CD8-positive, alpha-beta T cell (primary cell): ENCODE measurements at places on chromosomes 3 and 15.

GRCh38 chr3:19652336-19652735, 281.7 kb downstream of the EFHB start:
- DNase-seq = no peak

- no peak for DNase-seq
Observed at GRCh38 chr15:40059821-40060220, 20.8 kb upstream of the SRP14 start.

DNA sequence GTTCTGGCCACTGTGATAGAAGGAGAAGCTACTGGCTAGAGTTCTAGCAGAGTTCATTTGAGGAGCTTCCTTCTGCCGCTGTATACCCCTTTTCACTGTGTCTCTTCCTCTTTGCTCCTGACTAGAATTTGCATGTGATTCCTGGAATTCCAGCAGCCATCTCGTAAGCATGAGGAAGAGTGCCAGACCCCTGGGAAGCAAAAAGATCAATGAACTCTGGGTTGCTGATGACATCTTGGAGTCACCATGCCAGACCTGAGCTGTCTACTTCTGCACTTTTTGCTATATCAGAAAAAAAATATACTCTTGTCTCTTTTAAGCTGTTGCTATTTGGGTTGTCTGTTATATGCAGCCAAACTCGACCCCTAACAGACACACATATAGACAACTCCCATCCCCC, 3.7 kb upstream of the ADAMTS17 start:
- DNase-seq = no peak

DNA sequence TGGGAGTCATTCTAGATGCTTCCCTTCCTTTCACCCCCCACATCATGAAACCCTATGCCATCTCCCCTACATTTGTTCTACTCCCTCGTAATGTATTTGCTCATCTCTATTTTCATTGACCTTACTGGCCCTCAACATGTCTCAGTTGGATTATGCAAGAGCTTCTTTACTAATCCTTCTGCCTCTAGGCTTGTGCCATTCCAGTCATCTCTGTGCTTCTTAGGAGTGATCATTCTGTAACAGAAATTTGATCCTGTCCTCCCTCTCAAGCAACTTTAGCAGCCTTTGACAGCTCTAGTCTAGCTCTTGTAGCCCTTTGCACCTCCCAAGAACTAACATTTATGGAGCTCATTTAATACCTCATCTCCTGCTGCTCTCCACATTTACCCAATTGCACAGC, 64.7 kb downstream of the ISL2 start:
- DNase-seq = no peak

GRCh38 chr3:123081718-123082369, 15.0 kb downstream of the PDIA5 start:
- no peak for DNase-seq

GRCh38 chr3:69738315-69738714, 949 bp upstream of the MITF start:
- no peak for DNase-seq

- DNase-seq = no peak
Observed at GRCh38 chr3:60453326-60453725, 797.9 kb downstream of the FHIT start.

DNA sequence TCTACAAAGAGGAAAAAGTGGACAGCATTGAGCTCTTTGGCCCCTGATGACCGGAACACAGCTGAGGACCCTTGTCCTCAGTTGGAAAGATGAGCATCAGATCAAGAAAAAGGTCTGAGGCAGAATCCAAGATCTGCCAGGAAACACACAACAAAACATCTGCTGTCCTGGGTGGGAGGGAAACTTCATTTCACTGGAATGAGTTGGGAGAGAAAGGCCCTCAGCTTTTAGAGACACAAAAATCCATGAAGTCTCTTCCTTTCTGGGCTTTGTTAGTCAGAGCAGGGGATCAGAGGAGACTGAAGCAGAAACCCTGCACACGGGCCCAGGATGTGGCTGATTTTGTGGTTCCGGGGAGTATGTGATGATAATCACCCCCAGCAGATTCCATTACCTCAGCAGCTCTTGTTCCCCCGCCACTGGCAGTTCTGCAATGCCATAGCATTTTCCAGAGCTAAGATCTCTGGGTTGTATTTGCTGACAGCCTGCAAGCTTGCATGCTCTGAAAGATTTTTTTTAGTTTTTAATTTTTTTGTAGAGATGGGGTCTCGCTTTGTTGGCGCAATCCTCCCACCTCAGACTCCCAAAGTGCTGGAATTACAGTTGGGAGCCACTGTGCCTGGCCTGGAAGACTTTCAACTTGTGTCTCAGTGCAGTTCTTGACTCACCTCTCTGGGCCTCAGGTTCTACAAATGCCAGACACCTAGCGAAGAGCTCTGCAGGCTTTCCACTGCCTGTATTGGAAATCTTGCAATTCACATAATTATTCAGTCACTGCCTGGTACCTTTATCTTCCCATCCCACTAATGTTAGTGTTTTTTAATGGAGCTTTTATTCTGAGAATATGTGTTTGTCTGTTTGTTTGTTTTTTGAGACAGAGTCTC, 5.8 kb upstream of the TATDN2 start:
- peak; percentile 70 for DNase-seq

DNA sequence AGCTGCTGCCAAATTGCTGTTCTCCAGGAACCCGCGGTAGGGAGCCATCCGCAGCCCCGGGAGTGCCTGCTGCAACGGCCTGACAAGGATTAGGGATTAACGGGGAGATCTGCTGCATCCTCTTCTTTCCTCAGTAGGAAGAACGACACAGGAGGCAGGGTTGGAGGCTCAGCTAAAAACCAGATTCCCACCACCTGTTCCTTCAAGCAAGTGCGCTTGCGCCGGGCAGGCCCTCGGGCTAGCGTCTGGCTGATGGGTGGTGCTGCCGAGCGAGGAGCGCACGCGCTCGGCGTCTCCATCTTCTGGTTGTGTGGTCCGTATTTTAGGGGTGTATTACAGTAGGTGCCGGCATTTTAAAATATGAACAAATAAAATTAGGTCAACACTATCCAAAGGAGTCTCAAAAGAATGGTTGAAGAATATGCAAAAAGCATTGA, 25.4 kb upstream of the SLC25A26 start:
- no peak for DNase-seq

DNA sequence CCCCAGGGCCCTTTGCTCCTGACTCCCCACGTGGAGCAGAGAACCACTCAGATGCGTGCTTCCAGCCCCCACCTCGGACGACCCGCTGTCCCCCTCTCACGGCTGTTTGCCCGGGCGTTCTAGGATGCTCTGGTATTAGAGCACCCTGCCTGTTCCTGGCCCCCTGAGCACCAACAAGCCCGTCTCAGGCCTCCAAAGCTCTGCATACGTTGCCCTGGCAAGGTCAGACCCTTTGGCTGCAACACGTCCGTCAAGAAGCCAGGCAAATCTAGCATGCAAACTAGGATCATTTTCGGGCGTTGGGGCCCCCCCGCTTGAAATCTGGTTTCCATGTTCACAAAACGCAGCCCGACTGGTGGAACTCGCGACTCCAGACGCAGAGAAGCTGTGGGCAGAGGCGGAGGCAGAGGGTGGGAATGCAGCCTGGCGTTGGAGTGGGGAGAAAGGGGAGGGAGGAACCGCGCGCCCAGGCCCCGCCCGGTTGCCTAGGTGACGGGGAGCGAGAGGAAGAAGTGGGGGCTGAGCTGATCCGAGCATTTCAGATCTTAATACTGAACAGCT, 86.2 kb upstream of the PIAS1 start:
- no peak for DNase-seq

GRCh38 chr15:99592145-99592791, 26.5 kb downstream of the MEF2A start:
- DNase-seq = no peak

DNA sequence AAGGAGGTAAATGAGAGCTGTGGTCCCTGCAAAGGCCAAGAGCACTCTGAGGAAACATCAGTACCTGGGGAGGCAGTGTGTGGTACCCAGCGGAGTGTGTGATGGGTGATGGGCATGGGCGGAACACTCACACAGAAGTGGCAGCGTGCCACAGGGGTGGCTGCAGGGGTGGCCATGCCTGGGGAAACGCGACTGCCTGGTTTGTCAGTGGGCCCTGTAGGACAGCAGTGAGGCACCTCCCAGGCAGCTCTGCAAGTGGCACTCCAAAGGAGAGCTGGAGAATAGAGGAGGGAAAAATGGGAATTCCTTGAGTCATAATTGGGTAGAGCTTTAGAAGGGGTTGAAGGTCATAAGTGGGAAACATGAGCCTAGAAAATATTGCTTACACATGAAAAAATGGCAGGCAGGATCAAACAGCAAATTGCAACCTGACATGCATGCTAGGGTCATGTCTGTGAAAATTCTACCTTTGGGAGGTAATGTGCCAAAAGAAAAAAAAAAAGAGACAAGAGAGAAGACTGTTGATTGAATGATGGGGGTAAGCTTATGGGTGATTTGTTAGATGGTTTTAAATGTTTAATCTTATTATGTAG, 138.4 kb downstream of the RPLP1 start:
- DNase-seq = no peak

- DNase-seq = no peak
Observed at GRCh38 chr3:30696403-30696819, 90.0 kb downstream of the TGFBR2 start.

- no peak for DNase-seq
Observed at GRCh38 chr15:90221246-90221900, 12.4 kb downstream of the CIB1 start.

DNA sequence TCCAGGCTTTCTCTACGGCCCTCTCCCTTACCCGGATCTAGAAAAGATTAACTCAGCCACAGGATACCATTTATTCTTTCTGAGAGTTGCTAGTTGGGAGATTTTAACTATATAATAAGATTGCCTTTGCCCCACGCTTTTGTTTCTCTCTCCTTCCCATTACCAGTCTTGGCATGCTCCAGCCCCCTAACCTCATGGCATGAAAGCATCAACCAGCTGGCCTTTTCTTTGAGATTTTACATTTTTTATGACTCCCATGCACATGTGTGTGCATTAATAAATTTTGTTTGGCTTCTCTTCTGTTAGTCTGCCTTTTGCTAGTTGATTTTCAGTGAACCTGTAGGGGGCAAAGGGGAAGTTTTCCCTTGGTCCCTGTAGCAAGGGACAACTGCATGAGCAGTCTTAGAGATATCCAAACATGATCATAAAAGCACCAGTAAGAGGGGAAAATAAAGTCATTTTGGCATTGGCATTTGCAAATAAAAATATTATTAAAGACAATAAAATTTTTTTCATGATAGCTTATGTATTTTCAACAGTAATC, 73.6 kb downstream of the OXSM start:
- DNase-seq = no peak

DNA sequence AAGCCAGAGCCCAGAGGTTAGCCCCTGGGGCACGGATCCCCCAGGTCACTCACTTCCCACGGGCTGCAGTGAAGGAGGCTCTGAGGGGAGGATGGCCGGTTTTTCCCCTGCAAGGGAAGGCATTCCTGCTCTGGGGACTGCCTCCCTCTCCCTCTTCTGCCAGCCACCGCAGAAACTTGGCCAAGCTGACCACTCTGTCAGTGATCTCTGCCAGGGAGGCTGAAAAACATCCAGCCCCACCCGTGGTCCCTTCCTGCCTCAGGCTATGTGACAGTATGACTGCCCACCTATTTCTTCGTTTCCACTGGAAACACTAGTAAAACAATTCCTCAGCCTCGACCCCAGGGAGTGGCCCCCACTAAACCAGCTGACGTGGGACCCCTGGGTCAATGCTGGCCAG, 14.6 kb upstream of the FANCD2 start:
- DNase-seq = no peak

DNA sequence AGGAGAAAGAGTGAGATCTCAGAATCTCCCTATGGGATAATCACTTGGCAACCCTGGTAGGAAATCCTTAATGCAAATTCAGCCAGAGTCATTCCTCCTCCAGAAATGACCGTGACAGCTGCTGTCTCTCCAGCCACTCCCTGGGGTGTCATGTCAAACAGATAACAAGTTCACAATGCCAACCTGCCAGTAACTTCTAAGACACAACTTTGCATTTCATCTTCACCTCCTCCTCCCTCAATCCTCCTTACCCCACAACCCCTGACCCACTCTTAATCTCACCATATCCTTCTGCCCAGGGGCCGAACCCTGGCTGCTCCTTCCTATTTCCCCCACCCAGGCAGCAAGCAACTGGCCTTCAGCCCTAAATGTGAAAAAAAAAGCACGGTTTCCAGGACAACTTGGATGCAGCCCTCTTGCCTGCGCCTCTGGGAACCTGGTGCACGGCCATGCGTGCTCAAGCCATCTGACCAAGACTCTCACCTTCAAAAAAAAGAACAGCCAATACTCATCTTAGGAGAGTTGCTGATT, 166.0 kb downstream of the NTRK3 start:
- DNase-seq = no peak

DNA sequence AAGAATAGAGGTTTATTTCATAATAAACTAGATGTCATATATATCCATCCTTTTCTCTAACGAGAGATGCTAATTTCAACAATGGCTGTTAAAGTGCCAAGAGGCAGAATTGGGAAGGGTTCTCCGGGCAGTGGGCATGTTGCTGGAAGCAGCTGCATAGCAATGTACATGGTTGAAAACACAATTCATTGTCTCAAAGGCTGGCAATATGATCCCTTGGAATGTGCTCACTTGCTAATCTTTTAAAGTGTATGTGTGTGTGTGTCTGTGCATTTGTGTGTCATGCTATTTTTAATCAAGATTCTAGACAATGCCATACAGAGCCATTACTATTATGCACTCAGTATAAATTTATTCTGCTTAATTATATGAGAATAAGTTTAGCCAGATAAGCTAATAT, 1020.3 kb downstream of the NAALADL2 start:
- no peak for DNase-seq

GRCh38 chr3:94317017-94317416, 254.2 kb downstream of the NSUN3 start:
- DNase-seq = no peak

DNA sequence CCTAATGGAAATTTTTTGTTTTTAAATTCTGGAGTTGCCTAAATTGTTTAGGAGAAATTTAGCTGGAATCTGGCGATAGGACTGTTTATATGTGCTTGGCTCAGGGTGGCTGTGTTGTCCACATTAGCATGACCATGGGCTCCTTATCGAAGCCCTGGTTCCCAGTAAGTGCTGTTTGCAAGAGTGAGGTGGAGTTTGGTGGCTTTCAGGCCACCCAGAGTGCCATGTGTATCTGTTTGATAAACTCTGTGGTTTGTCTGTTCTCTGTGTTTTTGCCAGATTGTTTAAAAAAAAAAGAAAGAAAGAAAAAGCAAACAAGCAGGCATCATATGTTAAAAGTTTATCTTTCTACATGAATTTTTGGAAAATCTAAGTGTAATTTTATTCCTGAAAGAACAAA, 51.5 kb downstream of the PLCL2 start:
- DNase-seq = peak; percentile 46

DNA sequence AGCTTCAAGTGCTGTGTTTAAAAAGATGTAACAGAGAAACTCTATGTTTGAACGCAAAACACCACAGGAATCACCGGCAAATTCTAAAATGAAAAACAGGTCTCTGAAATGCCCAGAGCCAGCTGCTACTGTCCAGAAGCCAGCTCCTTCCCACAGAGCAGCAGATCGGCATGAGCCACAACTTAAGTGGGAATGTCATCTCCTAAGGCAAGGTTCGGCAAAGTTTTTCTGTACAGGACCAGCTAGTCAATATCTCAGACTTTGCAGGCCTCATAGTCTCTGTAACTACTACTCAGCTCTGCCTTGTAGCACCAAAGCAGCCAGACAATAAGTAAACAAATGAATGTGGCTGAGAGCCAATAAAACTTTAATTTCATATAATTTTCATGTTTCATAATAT, 4.9 kb downstream of the PLOD2 start:
- no peak for DNase-seq

- DNase-seq = no peak
Observed at GRCh38 chr15:52503788-52504496, 24.7 kb downstream of the MYO5A start.
